Retina (tissue), 1 donor: ENCODE measurements at places on chromosomes 3 and 15.
A peak's percentile ranks its signal among the peaks of the same experiment; 100 is the strongest.

- DNase-seq = peak; percentile 72
These were observed 1.9 kb downstream of the CHST2 start for GRCh38 chr3:143121241-143122088.

DNA sequence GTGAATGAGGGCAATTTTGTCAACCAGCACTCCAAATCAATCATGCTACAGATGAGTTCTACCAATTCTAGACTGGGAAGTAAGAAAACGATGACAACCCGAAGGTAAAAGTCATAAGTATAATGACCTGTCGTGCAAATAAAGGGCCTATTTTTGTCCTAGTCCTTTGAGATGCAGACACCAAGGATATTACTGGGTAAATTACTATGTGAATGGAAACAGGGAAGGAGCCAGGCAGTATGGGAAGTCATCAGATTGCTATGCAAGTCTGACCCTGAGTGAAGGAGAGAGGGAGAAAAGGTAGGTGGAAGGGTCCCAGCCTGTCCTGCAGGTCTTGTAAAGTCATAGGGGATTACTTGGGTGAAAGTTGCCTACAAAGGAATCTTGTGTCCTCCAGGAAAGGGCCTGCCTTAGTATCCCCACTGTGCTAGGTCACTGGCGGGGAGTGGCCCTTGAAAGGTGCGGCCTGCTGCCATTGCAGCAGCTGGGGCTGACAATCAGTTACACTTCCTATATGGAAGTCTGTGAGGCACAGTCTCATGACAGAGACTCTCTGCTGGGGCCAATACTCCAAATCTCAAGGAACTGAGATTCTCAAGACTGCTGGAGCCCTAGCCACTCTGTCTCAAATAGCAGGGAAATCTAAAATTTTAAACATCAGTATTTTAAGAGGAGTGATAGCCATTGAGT is 149.9 kb upstream of the SLC2A2 start:
- no peak for DNase-seq

GRCh38 chr15:40310001-40310959 is 2.5 kb upstream of the PLCB2 start:
- peak; percentile 75 for DNase-seq

DNA sequence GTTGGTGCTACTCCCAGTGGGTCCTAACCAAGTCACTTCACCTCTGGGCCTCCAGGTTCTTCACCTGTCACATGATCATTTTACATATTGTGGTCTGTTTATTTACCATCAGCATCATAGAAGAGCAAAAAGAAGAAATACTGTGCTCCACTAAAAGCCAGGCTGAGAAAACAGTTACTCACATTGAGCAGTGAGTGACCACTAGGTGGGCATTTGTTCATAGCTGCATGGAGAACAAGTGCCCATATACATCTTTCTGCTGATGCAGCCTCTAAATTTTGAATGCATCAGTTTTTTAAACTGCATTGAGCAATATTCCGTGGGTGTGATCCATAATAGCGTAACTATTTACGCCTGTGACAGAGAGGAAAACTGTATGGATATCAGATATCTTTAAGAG is 76.2 kb downstream of the DCUN1D1 start:
- DNase-seq = no peak

DNA sequence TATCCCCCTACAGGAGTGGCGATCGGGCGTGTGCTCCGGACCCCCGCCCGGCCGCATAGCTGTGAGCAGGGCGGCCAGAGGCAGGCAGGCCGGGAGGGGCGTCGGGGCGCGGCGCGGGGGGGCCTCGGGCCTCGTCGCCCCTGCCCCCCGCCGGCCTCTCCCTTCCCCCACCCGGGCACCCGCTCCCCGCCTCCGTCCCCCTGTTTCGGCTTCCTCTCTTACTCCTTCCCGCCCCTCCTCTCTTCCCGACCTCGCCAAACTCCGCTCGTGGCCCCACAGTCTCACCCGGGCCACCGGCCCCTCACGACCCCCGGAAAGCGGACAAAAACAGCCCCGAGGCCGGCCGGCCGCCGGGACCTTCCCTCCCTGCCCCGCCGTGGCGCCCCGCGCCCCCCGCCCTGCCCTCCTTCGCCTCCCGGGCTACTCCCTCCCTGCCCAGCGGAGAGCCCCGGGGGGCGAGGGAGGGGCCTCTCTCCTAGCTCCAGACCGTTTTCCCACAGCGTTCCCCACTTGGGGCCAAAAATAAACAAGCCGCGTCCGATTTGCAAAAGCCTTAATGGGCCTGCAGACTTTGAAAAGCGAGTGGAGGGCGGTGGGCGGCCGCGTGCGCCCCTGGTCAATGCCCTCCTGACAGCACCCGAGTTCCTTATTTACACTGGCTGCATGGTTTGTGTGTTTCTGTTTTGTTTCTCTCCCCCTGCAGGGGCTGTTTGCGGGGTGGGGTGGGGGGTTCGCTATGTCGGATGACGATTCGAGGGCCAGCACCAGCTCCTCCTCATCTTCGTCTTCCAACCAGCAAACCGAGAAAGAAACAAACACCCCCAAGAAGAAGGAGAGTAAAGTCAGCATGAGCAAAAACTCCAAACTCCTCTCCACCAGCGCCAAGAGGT is 1.0 kb downstream of the UBE2E1 start:
- DNase-seq = peak; percentile 63

DNA sequence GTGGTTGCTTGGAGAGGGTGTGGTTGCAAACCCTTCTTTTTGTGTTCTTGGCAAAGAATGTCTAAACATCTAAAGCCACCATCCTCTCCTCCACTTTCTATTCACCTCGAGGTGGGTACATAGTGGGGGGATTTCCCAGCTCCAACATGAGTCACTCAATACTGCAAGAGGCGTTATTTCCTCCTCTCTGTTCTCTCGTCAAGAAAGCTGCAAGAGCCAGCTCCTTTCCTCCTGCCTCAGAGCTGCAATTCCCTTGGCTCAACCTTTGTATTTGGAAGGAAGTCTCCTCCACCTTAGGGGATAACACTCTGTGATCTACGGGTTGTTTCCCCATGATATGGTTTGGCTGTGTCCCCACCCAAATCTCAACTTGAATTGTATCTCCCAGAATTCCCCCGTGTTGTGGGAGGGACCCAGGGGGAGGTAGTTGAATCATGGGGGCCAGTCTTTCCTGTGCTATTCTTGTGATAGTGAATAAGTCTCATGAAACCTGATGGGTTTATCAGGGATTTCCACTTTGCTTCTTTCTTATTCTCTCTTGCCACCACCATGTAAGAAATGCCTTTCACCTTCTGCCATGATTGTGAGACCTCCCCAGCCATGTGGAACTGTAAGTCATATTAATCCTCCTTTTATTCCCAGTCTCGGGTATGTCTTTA is 138.4 kb downstream of the PLCL2 start:
- no peak for DNase-seq

GRCh38 chr15:77348511-77348910 is 71.4 kb downstream of the PEAK1 start:
- no peak for DNase-seq

DNA sequence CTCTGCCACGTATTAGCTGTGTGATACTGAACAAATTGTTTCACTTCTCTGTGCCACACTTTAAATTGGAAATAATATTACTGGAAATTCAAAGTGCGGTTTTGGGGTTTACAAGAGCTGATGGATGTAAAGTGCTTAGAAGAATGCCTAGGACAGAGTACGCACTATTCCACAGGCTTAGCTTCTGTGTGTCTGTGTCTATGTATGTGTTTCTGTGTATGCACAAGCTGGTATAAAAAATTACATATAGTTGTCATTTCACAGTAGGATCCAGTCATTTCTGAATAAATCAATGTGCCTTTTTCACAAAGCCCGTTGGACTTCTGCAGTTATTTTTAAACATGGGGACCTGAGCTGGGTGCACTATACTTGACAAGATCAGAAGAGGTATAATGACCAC is 370.4 kb downstream of the TUSC7 start:
- DNase-seq = no peak

GRCh38 chr15:44804298-44805046 is 68.1 kb downstream of the TRIM69 start:
- DNase-seq = no peak

GRCh38 chr15:60265057-60265456 is 132.7 kb downstream of the ANXA2 start:
- no peak for DNase-seq

GRCh38 chr3:49533786-49534519 is 20.3 kb upstream of the BSN start:
- no peak for DNase-seq

- DNase-seq = no peak
These were observed 127.0 kb downstream of the STAG1 start for GRCh38 chr3:136624894-136625815.

- DNase-seq = no peak
These were observed 729 bp upstream of the ZBTB11 start for GRCh38 chr3:101677436-101678286.

DNA sequence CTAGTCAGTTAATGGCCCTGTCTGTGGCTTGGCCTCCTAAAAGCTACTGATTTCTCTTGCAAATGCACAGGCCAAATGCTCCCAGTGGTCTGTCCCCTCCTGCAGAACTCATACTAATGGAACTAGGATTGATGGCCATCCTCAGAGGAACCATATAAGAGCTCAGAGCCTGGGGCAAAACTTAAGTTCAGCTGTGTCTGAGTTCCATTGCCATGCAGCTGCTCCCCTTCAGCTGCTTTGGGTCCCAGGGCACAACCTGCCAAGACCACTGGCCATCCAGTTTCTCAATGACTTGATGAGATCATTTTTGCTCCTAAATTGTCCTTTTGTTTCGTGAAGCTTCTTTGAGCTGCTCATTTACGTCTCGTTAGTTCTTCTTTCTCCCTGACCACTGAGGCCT is 529.5 kb upstream of the TBL1XR1 start:
- peak; percentile 62 for DNase-seq

DNA sequence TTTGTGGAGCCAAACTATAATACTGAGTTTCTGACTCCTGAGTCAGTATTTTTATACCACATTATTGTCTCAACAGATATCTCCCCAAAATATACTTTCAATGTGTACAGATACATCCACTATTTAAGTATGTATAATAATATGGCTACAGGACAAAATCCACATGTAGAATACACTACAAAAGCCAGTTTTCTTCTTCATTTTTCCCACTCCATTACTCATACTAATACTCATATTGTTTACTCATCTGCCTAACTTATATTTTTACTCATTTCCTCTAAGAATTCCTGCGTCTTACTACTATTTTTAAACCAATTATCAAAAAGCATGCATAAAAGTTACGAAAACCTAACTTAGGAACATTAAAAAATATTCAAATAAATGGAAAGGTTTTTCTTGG is 440.8 kb downstream of the ZNF385D start:
- no peak for DNase-seq

DNA sequence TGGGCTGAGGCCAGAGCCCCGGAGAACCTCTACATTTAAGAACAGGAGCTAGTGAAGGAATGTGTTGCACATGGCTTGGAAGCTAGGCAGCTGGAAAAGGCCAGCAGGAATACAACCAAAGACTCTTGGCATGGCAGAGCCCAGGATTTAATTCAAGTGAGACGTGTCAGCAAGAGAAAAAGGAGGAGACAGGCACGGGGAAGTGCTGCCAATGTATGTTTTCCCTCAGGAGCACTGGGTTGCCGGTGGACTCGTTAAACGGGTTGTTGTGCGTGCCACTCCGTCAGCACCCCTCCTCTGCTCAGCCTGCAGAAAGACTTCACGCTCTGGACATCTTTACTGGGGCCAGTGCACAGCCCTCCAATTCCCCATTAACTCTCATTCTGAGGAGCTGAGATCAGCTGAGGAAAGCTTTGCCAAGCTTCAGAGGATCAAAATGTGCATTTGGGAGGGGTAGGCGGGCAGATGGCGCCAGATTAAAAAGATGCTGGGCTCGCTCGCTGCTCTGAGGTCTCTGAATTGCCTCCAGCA is 103.7 kb downstream of the PDZRN3 start:
- peak; percentile 50 for DNase-seq
